Activated CD4-positive, alpha-beta memory T cell treated with anti-CD3 and anti-CD28 coated beads, Interleukin-2, amount 10 ng/mL, durations not matched to agents 7 days and 5 days (primary cell): ENCODE measurements at places on chromosomes 11 and 22. TPM values are rescaled to one million over a fixed set of nuclear protein-coding genes. Genes with fewer than 3 reads are reported as not detected.
A peak's percentile ranks its signal among the peaks of the same experiment; 100 is the strongest.

Gene CREB3L1
- total RNA-seq, result not detected

Gene CNIH2
- total RNA-seq, result 1.9 TPM

GRCh38 chr11:106889718-106890117, 128.6 kb downstream of the GUCY1A2 start:
- H3K4me1 ChIP-seq, result no peaks in the 10 kb centered on the region
- DNase-seq, result no peak
- no peak overlapping the region for H3K4me3 ChIP-seq
- H3K27ac ChIP-seq, result no peak overlapping the region

GRCh38 chr11:18865951-18866350, 73.3 kb downstream of the MRGPRX1 start:
- H3K4me3 ChIP-seq, result no peak overlapping the region
- H3K27me3 ChIP-seq, result peaks cover 17% of the 10 kb centered on the region
- no peak for DNase-seq
- H3K4me1 ChIP-seq, result no peaks in the 10 kb centered on the region
- no peaks in the 10 kb centered on the region for H3K36me3 ChIP-seq

GRCh38 chr22:41893591-41894375, 21.1 kb downstream of the SHISA8 start:
- H3K36me3 ChIP-seq, result peaks cover 51% of the 10 kb centered on the region
- H3K27ac ChIP-seq, result no peak overlapping the region
- peaks cover 7% of the 10 kb centered on the region for H3K4me1 ChIP-seq
- DNase-seq, result no peak
- H3K27me3 ChIP-seq, result no peaks in the 10 kb centered on the region

Gene ACTN3
- total RNA-seq, result 0.35 TPM

Gene CRACR2B
- 13.7 TPM for total RNA-seq

Gene MRGPRF
- total RNA-seq, result not detected

Gene RASD2
- total RNA-seq, result not detected

- no peaks in the 10 kb centered on the region for H3K36me3 ChIP-seq
- H3K4me1 ChIP-seq, result no peaks in the 10 kb centered on the region
- H3K27ac ChIP-seq, result no peak overlapping the region
Observed at GRCh38 chr11:90343673-90344072, 120.8 kb upstream of the CHORDC1 start.

Gene SCARF2
- 1.2 TPM for total RNA-seq

Gene OSM
- total RNA-seq, result 103 TPM

Gene LIN7C
- 24.9 TPM for total RNA-seq

GRCh38 chr11:7668911-7669310, 4.4 kb downstream of the CYB5R2 start:
- no peak overlapping the region for H3K27ac ChIP-seq
- H3K4me3 ChIP-seq, result no peak overlapping the region
- H3K27me3 ChIP-seq, result peaks cover 7% of the 10 kb centered on the region
- no peaks in the 10 kb centered on the region for H3K36me3 ChIP-seq
- H3K4me1 ChIP-seq, result peaks cover 9% of the 10 kb centered on the region
- DNase-seq, result no peak

Gene DEFB131B
- not detected for total RNA-seq

GRCh38 chr11:94049351-94049750, 28.2 kb downstream of the HEPHL1 start:
- DNase-seq, result no peak
- no peak overlapping the region for H3K27ac ChIP-seq
- peaks cover 3% of the 10 kb centered on the region for H3K27me3 ChIP-seq
- H3K4me3 ChIP-seq, result no peak overlapping the region
- H3K4me1 ChIP-seq, result no peaks in the 10 kb centered on the region

Gene OR52A1
- not detected for total RNA-seq

- no peaks in the 10 kb centered on the region for H3K36me3 ChIP-seq
- H3K27ac ChIP-seq, result no peak overlapping the region
- H3K4me1 ChIP-seq, result no peaks in the 10 kb centered on the region
- H3K4me3 ChIP-seq, result no peak overlapping the region
- H3K27me3 ChIP-seq, result no peaks in the 10 kb centered on the region
Observed at GRCh38 chr11:15562230-15562629, 447.5 kb downstream of the INSC start.

DNA sequence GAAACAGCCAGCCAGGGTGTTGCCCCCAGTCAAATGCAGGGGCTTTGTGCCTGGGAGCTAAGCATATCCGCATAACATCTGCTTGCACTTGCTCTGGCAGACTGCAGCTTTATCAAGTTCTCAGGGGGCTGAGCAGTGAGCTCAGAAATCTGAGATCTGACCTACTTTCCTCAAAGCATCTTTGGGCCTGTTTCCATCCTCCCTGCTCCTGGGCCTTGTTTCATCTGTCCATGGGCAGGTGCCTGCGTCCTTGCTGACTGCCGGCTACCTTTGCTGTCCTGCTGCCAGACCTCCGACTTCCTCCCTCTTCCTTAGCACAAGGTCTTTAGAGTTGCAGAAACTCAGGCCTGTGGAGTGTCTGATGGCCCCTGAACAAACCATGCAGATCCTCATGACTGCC, 131.2 kb upstream of the B3GAT1 start:
- DNase-seq, result peak; percentile 6
- no peak overlapping the region for H3K4me3 ChIP-seq
- no peaks in the 10 kb centered on the region for H3K36me3 ChIP-seq

GRCh38 chr11:85348945-85349344, 278.2 kb downstream of the DLG2 start:
- no peaks in the 10 kb centered on the region for H3K36me3 ChIP-seq
- no peaks in the 10 kb centered on the region for H3K27me3 ChIP-seq
- H3K4me3 ChIP-seq, result no peak overlapping the region

GRCh38 chr11:90614318-90614717, 391.5 kb upstream of the CHORDC1 start:
- H3K27ac ChIP-seq, result no peak overlapping the region
- H3K4me1 ChIP-seq, result no peaks in the 10 kb centered on the region
- no peaks in the 10 kb centered on the region for H3K36me3 ChIP-seq
- no peaks in the 10 kb centered on the region for H3K27me3 ChIP-seq
- DNase-seq, result no peak

Gene STARD10
- 11.6 TPM for total RNA-seq

- no peaks in the 10 kb centered on the region for H3K36me3 ChIP-seq
- no peak for DNase-seq
- no peak overlapping the region for H3K4me3 ChIP-seq
- no peaks in the 10 kb centered on the region for H3K4me1 ChIP-seq
- no peaks in the 10 kb centered on the region for H3K27me3 ChIP-seq
Observed at GRCh38 chr11:23010790-23011335, 150.6 kb upstream of the CCDC179 start.

GRCh38 chr11:68047437-68048290, 8.8 kb downstream of the TCIRG1 start:
- no peaks in the 10 kb centered on the region for H3K4me1 ChIP-seq
- H3K36me3 ChIP-seq, result peaks cover 41% of the 10 kb centered on the region
- no peak overlapping the region for H3K27ac ChIP-seq
- DNase-seq, result no peak
- no peaks in the 10 kb centered on the region for H3K27me3 ChIP-seq

DNA sequence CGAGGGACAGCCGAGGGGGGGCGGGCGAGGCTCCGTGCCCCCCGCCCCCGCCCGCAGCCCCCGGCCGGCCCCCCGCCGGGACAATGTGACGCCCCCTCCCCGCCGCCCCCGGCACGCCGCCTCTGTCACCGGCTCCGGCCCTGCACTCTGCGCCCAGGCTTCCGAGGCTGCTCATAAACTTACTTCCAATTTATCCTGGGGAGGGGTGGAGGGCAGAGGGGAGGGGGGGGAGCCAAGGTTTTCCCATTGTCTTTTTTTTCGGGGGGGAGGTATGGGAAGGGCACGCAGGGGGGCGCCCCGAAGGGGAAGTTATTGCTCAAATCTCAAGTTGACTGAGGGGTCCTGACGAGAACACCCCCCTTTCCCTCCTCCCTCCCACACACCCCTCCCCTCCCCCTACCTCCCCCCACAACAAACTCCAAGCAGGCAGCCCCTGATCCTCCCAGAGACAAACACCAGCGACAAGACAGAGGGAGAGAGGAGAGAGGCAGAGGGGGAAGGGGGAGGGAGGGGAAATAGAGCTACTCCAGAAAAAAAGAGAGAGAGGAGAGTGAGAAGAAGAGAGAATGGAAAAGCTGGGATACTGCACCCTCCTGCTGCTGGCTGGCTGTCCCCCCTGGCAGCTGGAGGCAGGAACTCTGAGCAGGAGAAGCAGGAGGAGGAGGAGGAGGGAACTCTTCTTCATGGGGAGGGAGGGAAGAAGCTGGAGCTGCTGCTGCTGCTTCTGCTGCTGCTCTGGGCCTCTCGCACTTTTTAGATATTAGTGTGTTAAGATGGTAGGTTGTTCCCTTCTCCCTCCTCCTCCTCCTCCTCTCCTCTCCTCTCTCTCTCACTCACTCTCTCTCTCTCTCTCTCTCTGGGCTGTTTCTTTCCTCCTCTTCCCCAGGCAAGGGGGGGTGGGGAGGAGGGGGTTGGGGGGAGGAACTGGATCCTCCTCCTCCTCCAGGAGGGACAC, 631 bp downstream of the PHF21A start:
- H3K27me3 ChIP-seq, result no peaks in the 10 kb centered on the region
- H3K36me3 ChIP-seq, result peaks cover 6% of the 10 kb centered on the region
- peak overlapping the region; percentile 89 for H3K27ac ChIP-seq
- H3K4me3 ChIP-seq, result peak overlapping the region; percentile 89

- peaks cover 27% of the 10 kb centered on the region for H3K4me1 ChIP-seq
- H3K27me3 ChIP-seq, result no peaks in the 10 kb centered on the region
Observed at GRCh38 chr22:46673205-46673604, 53.0 kb downstream of the GRAMD4 start.

DNA sequence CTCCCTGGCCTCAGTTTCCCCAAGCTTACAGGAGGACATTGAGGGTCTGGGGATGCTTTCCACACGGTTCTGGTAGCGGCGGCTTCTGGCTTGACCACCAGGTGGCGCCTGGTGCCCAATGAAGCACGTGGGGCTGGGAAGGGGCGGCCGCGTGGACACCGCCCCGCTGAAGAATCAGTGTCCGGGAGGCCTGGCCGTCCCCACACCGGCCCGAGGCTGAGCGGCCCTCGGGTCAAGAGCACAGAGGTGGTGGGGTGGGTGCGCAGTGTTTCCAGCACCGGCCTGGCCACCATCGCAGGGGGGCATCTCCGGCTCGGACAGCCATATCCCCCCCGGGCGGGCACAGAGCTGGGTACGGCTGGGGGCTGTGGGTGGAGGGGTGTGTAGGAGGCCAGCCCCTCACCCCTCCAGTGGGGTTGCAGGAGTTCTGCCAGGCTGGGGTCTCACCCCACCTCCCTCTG, 27.8 kb upstream of the PPARA start:
- no peaks in the 10 kb centered on the region for H3K36me3 ChIP-seq
- H3K27ac ChIP-seq, result no peak overlapping the region
- H3K27me3 ChIP-seq, result no peaks in the 10 kb centered on the region
- no peak overlapping the region for H3K4me3 ChIP-seq
- no peaks in the 10 kb centered on the region for H3K4me1 ChIP-seq

DNA sequence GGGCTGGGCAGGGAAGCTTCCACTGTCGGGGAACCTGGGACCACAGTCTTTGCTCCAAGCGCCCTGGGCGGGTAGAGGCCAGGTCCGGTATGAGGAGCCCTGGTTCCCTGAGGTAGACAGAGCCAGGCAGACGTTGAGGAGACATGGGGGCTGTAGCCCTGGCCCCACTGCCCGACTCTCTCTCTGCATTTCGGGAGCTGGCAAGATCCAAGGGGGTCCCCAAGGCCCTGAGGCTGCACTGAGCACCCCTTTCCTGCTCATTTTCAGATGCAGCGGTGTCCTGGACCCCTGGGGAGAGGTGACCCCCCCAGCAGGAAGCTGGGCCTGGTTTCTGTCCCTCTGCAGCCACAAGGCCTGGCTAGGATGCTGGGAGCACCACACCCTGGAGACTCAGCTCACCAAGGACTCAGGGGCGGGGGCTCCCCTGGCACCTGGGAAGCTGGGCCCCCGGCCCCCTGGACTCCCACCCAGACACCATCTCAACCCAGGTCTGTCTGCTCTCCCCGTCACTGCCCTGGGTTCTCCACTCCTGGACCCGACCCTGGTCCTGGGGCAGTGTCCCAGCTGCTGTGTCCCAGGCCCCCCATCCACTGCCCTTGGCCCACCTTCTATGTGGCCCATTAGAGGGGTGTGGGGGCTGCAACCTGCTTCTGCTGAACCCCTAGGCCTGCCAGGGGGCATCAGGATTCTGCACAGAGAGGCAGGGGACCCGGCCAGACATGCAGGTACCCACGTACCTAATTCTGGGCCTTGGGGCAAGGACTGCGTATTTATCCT, 15.0 kb upstream of the MUC6 start:
- no peak overlapping the region for H3K27ac ChIP-seq
- H3K4me1 ChIP-seq, result peaks cover 1% of the 10 kb centered on the region
- DNase-seq, result no peak
- H3K36me3 ChIP-seq, result no peaks in the 10 kb centered on the region
- no peak overlapping the region for H3K4me3 ChIP-seq

Gene MADD
- 107 TPM for total RNA-seq

DNA sequence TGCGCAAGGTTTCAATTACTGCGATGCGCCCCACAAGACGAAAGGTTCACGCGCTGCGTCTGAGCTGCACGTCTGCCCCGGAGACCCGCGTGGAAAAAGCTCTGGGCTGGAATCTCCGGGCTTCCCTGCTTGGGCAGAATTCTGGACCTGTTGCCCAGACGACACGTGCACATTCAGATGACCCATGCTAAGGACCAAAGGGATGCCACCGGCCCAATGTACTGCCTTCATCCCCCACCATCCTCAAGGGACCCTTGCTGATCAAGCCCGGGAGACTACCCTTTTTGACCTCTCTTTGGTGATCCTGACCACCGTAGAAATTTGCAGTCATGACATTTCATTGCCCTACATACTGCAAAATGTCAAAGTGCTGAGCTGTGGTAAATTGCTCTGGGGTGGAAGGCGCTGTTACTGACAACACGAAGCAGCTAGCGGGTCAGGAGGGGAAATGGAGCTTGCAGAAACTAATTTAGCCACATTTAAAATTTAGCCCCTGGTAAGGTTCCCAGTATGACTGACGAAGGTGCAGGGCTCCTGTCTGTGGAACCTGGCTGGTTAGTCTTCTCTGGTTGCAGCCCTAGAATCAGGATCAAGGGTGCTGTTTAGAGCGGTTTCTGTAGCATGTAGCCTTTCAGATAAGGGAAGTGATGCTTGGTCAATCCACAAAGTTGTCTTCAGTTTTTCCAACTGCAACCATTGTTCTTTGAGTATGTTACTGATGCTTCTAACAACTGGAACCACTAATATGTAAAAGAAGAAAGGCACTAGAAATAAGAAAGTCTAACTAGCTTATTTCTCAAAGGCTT, 81.9 kb downstream of the PRR5L start:
- H3K4me1 ChIP-seq, result peaks cover 45% of the 10 kb centered on the region
- peaks cover 32% of the 10 kb centered on the region for H3K27me3 ChIP-seq
- peaks cover 39% of the 10 kb centered on the region for H3K36me3 ChIP-seq
- peak overlapping the region; percentile 93 for H3K4me3 ChIP-seq
- H3K27ac ChIP-seq, result peak overlapping the region; percentile 76
- peak; percentile 29 for DNase-seq
